ENCODE measurements at places on chromosomes 13 and 19.
A peak's percentile ranks its signal among the peaks of the same experiment; 100 is the strongest.

GRCh38 chr13:31052478-31052877, 109.2 kb downstream of the HSPH1 start:
- DNase-seq = no peak

DNA sequence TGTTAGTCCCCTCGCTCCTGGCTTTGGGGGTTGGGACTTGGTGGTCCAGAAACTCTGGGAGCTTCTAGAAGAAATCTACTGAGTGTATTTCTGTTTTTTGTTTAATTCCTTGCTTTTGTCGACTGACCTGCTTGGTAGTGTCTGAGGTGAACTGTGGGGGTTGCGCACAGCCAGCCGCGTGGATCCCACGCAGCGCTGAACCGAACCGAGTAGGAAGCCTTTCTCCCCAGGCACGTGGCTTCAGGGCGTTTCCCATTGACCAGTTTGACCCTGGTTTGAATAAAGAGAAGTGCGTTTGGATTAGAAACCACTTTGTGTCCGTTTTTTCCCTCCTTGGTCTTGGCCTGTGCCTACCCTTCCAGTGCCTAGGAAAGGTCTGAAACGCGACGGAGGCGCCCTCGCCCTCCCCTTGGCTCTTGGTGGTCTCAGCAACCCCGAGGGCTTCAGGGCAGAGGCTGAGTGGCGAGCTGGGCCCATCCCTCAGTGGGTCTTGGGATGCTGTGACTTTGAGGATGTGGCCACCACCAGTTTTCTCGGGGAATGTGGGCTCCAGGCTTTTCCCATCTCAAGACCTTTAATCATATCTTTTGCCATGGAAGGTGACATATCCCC, 2.7 kb upstream of the RPS15 start:
- no peak for DNase-seq

DNA sequence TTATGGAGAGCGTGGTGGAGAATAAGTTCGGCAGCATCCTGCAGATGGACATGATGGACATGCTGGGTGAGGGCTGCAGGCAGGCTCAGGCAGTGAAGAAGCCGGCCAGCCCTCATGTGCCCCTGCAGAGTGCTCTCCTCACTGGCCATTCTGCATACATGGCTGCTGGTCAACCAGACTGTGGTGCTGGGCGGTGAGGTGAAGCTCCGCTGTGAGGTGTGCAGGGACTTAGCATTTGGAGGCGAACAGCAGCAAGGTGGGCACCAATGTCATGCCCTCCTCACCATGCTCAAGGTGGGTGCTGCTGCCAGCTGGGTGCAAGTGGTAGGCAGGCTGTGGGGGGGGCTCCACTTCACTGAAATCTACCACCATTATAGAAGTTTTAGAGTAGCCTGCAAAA, 5.7 kb upstream of the ZNF492 start:
- DNase-seq = no peak

DNA sequence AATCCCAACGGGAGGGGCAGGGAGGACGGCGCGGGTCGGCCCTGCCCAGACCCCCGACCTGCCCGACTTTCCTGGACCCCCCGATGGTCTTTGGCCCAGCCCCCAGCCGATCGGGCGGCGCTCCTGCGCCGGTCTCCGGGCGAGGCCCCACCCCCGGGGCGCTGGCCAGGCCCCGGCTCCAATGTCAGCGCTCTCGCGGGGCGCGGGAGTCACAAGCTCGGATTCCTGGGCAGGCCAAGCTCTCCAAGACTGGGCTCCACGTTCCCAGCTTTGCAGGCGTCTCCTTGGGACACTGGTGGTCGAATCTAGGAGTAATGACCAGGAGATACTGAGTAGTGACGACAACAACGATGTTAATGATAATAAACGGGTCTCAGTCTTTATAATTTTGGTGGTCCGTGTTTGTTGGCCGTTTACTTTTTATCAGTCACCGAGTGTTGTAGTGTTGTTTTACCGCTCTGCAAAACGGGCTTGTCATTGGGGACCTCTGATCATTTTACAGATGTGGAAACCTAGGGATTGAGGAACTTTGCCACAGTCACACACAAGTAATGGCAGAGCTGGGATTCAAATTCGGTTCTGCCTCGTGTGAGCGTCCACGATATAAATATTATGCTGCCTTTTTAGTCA, 545 bp downstream of the RAD23A start:
- DNase-seq = no peak

DNA sequence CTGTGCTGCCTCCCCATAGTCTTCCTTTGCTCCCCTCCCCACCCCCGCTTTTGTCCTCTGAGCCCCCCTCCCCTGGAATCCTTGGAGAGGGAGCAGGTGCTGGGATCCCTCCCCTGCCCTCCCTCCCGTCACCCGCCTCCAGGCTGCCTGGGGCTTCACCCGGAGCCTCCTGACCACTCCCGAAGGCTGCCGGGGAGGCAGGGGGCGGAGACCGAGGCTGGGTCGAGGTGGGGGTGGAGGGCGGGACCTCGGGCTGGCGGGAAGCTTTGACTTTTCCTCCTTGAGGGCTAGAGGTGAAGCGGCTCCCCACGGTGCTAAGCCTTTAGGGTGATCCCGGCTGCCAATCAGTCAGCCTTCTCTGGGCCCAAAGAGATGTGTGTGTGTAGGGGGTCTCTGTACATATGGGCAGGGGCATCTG, 1.5 kb downstream of the KMT5C start:
- peak; percentile 17 for DNase-seq

GRCh38 chr19:18671303-18672043, 12.0 kb upstream of the CRTC1 start:
- DNase-seq = no peak

DNA sequence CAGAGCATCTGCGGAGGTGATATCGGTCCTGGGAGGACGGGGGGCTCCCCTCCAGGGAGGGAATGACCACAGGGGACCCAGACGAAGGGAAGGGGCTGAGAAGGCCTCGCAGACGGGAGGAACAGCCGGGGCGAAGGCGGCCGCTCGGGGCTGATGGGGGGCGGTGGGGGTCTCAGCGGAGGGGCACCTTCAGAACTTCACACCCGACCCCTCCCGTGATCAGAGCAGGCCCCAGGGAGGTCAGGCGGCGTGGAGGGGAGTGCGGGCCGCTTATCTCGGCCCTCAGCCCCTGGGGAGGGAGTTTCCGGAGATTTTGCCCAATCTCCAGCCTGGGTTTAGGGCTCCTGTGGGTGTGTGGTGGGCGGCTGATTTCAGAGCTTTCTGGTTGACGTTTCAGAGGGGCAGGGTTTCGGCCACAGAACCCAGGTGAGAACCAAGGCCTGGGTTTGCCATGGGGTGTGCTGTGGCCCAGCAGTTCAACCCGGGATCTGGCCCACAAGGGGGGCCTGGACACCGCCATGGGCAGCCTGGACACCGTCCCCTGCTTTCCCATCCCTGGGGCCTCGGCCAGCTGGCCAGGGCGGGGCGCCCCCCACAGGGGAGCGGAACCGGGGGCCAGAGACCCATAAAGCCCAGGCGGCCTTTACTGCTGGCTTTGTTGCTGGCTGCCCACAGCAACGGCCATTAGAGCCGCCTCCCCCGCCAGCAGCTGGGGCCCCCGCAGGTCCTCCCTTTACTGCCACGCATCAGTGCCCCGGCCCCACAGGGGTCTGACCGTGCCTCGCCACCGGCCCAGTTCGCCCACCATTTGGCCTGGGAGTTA, 29.0 kb downstream of the ARID3A start:
- no peak for DNase-seq

- DNase-seq = no peak
Observed at GRCh38 chr19:57068921-57069697, 50.7 kb upstream of the USP29 start.

- no peak for DNase-seq
Observed at GRCh38 chr19:18832306-18833140, 764 bp downstream of the UPF1 start.

GRCh38 chr19:17757125-17757524, 5.8 kb downstream of the FCHO1 start:
- no peak for DNase-seq

- DNase-seq = no peak
Observed at GRCh38 chr13:110449219-110450015, 112.1 kb downstream of the RAB20 start.

- no peak for DNase-seq
Observed at GRCh38 chr13:37914781-37915391, 45.3 kb upstream of the TRPC4 start.

GRCh38 chr19:44603201-44603945, 10.0 kb upstream of the IGSF23 start:
- no peak for DNase-seq

DNA sequence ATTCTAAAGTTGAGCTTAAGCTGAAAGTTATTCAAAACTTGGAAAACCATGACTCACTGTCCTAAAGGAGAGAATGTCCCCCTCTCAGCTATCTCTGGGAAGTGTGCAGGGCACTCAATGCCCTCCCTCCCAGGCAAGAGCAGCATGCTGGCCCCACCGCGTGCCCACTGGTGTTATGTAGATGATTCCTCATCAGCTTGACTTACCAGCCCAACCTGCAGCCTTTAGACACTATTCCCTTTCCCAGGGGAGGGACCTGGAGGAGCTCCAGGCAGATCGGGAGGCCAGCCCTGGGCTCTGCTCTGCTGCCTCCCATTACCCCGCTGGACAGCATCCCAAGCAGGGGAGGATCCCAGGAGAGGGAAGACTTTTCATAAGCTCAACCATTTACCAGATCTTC, 124.6 kb downstream of the FGF14 start:
- DNase-seq = no peak

- no peak for DNase-seq
Observed at GRCh38 chr13:46210362-46211083, 1.2 kb upstream of the LRRC63 start.

GRCh38 chr19:18603255-18603957, 3.2 kb downstream of the CRLF1 start:
- no peak for DNase-seq

DNA sequence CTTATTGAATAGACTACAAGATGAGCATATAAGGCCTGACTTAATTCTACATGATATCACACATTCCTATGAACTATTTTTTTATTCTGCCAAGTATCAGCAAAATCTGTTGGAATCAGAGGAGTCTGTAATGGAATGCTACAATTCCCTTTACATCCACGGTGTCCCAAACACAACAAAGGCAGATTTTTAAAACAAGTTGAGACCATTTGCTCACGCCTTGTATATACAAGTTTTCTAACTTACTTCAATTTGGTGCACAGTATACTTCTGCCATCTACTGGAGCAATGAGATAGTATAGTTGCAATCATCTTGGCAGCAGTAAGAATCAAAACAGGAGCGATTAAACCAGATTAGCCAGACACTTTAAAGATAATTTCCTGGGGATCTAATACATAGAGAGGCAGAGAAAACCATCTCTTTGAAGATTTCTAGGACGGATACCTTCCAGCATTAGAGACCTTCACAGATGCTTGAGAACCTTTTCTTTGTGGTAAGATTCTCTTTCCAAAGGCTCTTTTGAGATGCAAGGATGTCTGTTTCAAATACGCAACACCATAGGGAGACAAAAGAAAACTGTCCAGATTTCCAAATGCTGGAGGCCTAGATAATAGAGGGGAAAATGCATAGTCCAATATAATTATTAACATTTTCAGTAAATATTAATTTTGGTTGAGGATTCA, 302.0 kb upstream of the MIR17HG start:
- DNase-seq = no peak

- no peak for DNase-seq
Observed at GRCh38 chr13:65595916-65596315, 1634.2 kb downstream of the PCDH9 start.

DNA sequence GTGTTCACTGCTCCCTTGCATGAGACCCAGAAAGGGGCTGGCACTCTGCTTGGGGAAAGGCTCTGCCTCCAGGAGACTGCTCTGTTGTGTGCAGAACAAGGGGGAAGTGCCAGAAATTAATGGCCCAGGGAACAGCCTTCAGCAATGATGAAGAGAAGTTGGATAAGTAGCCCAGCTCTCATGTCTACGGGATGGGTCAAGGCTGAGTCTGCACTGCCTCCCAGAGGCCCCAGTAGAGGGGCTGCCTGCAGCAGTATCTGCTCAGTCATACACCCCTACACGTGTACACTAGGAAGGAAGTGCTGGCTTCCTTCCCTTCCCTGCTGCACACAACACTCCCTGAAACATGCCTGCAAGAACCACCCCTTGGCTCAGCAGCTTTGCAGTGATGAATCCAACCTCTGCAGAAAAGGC, 54.6 kb upstream of the URI1 start:
- DNase-seq = no peak

- no peak for DNase-seq
Observed at GRCh38 chr13:98688373-98688772, 64.1 kb downstream of the SLC15A1 start.

GRCh38 chr19:52217576-52217975, 27.7 kb downstream of the PPP2R1A start:
- no peak for DNase-seq

DNA sequence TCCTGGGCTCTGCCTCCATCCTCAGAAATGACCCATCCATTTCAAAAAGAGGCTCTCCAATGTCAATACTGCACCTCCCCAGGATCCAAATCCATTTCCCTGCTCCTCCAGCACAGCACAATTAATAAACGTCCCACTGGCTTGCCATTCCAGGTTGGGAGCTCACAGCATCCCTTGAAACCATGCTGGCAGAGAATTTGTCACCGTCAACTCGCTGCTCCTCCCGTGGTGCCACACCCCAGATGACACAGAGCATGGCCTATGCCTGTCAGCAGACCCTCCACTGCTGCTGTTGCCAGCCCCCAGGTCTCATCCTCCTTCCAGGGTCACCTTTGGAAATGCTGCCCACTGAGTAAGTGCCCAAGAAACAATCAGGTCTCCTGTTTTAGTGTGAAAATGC, 53.0 kb upstream of the UQCRFS1 start:
- no peak for DNase-seq

GRCh38 chr19:14699641-14700040, 9.8 kb downstream of the ZNF333 start:
- DNase-seq = no peak

DNA sequence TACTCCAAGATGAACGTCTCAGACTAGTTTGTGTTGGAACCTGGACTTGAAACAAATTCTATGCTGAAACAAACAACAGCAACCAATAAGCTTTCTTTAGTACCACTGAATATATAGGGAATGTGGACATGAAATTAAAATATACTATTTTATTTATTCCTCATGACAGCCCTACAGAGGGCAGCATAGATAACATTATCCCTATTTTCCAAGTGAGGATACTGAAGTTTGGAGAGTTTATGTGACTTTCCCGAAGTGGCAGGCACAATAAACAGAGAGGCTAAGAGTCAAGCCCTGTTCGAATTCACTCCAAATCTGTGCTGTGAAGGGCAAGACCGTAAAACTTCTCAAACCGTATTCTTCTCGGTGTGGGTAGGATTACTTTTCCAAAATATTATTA, 509.9 kb upstream of the GPC6 start:
- no peak for DNase-seq

DNA sequence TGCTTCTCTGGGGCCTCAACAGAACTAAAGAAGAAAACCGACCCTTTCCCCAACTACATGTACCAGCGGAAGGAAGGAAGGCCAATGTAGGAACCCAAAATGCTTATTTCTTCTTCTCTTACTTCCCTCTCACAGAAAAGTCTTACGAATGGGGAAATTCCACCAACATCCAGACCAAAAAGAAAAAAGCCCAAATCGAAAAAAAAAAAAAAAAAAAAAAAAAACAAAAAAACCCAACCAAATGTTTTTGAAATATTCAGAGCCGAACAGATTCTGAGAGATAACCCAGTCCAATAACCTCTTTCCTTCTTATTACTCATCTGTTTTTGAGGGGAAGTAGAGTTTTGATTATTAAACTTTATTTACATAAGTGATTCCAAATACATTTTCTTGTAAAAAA, 3.9 kb downstream of the PPM1N start:
- DNase-seq = no peak

- no peak for DNase-seq
Observed at GRCh38 chr19:46283771-46284170, 13.1 kb upstream of the HIF3A start.
